CD4-positive, alpha-beta T cell treated with Interleukin-15 for 4 hours (primary cell): ENCODE measurements at places on chromosomes 5 and 9.

- DNase-seq, result no peak
These were observed 25.8 kb downstream of the NIPAL4 start for GRCh38 chr5:157485811-157486210.

DNA sequence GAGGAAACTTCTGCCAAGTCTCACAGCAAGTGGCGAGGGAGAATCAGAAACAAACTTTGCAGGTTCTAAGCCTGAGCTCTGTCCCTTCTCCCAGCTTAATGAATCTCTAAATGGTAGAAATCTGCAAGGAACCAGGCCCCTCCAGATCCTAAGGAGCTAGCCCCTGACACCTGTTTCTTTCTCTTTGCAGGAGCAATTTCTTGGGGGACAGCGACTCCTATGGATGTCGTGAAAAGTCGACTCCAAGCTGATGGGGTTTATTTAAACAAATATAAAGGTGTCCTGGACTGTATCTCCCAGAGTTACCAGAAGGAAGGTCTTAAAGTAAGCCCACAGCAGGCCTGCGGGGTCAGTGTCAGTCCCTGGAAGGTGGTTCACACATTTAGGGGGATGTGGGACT, 21.8 kb downstream of the IL9 start:
- no peak for DNase-seq

- DNase-seq, result no peak
These were observed 1.8 kb downstream of the TRIM7 start for GRCh38 chr5:181203093-181203711.

DNA sequence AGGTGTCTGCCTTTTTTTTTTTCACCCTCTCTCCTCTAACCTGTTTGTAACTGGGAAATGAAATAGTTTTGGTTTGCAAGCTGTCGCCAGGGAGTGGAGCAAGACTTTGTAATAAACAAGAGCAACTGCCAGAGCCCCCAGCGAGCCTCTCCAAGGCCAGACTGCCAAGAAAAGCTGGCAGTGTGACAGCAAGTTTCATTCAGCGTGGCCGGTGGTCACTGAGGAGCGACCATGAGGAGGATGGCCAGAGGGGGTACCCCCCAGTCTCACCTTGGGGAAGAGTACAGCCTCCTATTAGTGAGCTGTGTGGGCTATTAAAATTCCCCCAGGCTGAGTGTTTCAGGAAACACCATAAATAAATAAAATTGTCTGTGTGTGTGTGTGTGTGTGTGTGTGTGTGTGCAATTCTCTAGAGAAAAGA, 49.9 kb downstream of the ZFAND5 start:
- no peak for DNase-seq

DNA sequence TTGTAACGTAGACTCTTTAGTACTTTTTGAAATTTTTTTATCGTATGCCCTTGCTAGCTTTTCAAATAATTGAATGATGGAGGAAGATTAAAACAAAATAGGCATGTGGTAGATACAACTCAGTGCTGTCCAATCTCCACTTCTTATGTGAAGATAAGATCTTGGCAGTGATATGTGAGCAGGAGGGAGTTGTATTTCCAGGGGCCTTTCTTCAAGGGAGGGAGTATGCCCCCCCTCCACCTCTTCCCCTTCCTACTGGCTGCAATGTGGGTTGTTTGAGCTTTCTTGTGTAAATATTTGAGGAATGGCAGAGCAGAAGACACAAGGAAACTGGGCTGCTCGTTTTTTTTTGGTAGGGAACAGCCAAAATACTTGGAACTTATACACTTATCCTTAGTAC, 374.9 kb downstream of the PSAT1 start:
- DNase-seq, result no peak

- no peak for DNase-seq
These were observed 7.3 kb downstream of the ANKH start for GRCh38 chr5:14864181-14864812.

- no peak for DNase-seq
These were observed 13.7 kb downstream of the SYK start for GRCh38 chr9:90815183-90815943.
